ENCODE measurements at places on chromosomes 13 and 19. TPM values are rescaled to one million over a fixed set of nuclear protein-coding genes. Genes with fewer than 3 reads are reported as not detected.

Gene ZNF442
- total RNA-seq = 0.08 TPM

Gene LRG1
- not detected for total RNA-seq

Gene CGB7
- 0.61 TPM for total RNA-seq

Gene CRX
- total RNA-seq = not detected

Gene APOC1
- total RNA-seq = 0.37 TPM

Gene ZNF541
- total RNA-seq = not detected

Gene NLRP11
- 0.13 TPM for total RNA-seq

Gene CABP5
- total RNA-seq = not detected
